ENCODE measurements at places on chromosomes 2 and 18.
A peak's percentile ranks its signal among the peaks of the same experiment; 100 is the strongest.

DNA sequence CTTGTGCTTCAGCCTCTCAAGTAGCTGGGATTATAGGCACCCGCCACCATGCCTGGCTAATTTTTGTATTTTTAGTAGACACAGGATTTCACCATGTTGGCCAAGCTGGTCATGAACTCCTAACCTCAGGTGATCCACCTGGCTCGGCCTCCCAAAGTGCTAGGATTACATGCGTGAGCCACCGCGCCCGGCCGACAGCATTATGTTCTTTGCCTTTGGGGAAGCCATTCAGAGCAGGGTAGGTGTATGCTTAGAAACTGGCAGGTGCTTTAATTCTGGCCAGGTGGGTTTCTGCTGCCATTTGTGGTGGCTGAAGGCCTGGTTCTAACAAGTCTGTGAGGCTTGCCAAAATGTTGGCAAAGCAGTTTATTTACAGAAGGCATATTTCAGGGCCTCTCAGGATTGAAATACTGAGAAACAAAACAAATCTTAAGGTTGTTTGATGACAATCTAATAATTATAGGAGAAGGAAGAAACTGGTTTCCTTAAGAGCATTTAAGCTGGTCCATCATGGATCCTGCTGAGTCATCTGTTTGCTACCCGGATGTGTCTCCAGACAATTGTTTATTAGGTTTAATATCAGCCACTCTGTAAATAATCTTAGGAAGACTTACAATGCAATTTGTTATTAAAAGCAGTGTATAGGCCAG is 16.0 kb downstream of the SLC20A1 start:
- DNase-seq: no peak

DNA sequence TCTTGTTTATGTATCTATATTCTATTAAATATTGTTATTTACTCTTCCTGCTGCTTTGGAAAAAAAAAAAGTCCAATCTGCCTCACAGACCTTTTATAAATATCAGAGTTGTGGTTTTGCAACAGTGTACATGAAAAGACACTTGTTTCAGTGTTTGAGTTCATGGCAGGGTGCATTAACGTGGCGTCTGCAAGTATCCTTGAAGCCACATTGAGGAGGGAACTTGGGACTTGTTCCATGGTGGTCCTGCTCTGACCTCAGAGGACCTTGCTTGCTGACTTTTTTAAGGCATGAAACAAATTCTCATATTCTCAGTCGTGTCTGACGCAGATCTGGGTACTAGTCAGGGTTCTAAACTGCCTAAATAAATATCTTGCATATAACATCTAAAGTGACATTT is 55.1 kb downstream of the CRIM1 start:
- no peak for DNase-seq

GRCh38 chr2:32960647-32961403 is 14.1 kb downstream of the LTBP1 start:
- DNase-seq: no peak

DNA sequence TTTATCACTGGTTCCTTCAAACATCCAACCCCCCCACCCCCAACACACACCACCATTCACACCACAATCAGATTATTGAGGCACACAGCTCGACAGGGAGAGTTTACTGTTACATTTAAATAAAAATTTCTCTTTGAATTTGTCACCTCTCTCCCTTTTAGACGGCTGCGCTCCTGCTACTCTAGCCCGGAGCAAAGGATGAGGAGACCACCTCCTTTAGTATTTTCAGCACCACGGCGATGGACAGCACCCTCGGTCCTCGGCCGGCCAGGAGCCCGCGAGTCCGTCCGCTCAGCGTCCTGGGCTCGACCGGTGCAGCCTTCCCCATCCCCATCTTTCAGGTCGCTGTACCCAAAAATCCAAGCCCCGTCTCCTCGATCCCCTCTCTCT is 892 bp downstream of the CELF4 start:
- peak; percentile 48 for DNase-seq

GRCh38 chr2:224722250-224722649 is 6.1 kb upstream of the CCDC195 start:
- DNase-seq: no peak

GRCh38 chr18:21163647-21164547 is 52.3 kb upstream of the ROCK1 start:
- no peak for DNase-seq

GRCh38 chr18:22557168-22557941 is 139.6 kb upstream of the CTAGE1 start:
- no peak for DNase-seq

GRCh38 chr2:212537726-212538304 is 787 bp downstream of the ERBB4 start:
- DNase-seq: no peak

- no peak for DNase-seq
These were observed 25.9 kb downstream of the MROH2A start for GRCh38 chr2:233803994-233804393.

- no peak for DNase-seq
These were observed 31.3 kb upstream of the SNED1 start for GRCh38 chr2:240966906-240967680.

GRCh38 chr2:51722311-51722710 is 690.4 kb upstream of the NRXN1 start:
- no peak for DNase-seq

- no peak for DNase-seq
These were observed 28.2 kb upstream of the STAT4 start for GRCh38 chr2:191178806-191179514.

DNA sequence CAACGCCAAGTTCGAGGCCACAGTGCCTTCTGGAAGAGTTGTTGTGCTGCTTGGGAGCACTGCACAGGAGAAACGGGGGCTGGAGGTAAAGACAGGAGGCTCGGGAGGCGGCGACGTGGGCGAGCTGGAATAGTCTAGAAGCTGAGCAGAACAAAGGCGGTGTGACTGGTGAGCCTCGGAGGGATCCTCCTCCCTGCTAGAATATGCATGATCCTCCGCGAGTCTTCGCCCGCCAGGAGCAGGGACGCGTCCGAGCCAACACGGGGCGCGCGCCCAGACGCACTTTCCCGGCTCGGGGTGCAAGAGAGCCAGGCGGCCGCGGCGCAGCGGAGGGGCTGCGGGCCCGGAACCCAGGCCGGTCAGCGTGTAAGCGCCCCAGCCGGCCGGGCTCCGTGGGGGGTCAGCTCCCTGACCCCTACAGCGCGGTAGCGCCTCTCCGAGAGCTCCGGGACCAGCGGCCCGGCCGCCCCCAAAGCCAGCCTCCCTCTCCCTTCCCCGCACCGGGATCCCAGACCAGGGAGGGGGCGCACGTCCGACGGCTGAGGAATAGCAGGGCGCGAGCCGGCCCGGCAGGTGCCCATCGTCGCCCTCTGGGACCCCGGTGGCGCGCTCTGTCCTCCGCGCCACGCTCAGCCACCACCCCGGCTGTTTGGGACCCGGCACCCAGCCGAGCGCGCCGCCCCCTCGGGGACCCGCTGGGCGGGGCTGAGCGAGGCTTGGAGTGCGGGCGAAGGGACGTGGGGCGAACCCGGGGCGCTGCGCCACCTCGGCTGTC is 62.5 kb downstream of the GNAL start:
- DNase-seq: no peak

DNA sequence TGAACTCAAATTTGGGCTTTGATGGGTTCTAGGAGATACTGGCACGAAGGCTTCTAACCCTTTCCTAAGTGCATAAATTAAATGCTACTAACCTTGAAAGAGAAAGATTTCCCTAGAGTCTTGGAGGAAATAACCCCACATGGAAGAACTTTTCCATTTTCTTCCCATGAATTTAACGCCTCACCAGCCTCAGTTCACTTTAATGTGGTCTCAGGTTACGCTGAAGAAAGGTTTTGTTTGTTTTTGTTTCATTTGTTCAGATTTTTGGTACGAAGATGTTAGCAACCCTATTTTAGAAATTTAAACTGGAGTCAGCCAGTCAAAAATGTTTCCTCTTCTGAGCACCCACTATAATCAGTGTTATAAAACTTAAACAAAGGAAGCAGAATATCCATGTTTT is 30.7 kb downstream of the METTL4 start:
- no peak for DNase-seq

- no peak for DNase-seq
These were observed 1620.9 kb upstream of the NXPH2 start for GRCh38 chr2:140401056-140401455.

DNA sequence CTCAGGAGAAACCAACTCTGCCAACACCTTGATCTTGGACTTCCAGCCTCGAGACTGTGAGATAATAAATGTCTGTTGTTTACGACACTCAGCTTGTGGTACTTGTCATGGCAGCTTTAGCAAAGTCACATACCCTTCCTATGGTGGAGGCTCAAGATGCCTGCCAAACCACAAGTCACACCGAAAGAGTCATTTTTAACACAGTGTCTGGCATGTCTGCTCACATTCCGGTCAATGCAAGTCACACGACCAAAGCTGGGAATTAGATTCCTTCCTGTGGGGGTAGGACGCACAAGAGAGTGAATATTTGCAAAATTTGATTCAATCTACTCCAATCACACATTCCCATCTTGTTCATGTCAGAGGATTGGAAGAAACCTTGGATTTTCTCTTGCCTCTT is 24.6 kb downstream of the KCNE4 start:
- DNase-seq: no peak

GRCh38 chr2:70796262-70796661 is 5.8 kb upstream of the FIGLA start:
- DNase-seq: no peak

- DNase-seq: no peak
These were observed 24.9 kb downstream of the OLA1 start for GRCh38 chr2:174223388-174223787.

GRCh38 chr2:168851674-168852320 is 38.4 kb downstream of the SPC25 start:
- DNase-seq: peak; percentile 37

DNA sequence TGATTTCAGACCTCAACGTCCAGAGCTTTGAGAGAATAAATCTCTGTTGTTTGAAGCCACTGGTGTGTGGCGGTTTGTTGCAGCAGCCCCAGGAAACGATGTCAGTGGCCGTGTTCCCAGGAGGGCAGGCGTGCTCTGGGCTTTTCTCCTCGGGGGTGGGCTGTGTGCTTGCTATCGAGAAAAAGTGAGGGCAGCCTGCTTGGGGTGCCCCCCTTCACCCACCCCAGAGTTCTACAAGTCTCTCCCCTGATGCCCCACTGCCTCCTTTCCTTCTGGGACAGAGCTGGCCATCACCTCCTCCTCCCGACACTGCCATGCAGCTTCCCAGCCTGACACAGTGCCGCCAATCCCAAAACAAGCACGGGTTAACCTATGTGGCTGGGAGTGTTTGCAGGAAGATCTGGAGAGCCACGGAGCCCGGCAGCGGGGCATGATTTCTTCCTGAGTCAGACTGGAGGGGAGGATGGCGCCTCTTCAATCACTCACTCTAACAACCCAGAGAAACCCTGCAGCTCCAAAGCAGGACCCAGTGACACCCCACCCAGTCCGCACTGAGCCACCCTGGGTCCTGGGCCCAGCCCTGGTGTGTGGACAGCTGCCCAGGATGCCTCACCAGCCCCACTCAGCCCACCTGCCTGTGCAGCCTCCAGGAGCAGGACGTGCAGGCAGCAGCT is 213.7 kb upstream of the RAB6C start:
- DNase-seq: no peak

DNA sequence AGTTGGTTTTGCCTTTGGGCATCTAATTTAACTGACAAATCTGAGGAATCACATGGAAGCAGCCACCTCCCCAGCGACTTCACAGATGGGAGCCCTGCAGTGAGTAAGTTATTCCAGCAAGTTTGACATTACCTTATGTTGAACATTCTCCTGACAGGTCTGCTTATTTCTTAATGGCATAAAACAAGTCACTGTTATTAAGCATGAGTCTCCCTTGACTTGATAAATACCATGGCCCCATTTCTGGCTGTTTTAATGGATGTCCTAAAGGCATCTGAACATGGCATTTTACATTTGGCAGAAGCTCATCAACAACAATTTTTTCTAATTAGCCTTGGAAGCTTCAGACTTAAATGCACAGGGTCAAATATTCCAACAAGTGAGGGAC is 92.6 kb upstream of the CREB1 start:
- DNase-seq: no peak

DNA sequence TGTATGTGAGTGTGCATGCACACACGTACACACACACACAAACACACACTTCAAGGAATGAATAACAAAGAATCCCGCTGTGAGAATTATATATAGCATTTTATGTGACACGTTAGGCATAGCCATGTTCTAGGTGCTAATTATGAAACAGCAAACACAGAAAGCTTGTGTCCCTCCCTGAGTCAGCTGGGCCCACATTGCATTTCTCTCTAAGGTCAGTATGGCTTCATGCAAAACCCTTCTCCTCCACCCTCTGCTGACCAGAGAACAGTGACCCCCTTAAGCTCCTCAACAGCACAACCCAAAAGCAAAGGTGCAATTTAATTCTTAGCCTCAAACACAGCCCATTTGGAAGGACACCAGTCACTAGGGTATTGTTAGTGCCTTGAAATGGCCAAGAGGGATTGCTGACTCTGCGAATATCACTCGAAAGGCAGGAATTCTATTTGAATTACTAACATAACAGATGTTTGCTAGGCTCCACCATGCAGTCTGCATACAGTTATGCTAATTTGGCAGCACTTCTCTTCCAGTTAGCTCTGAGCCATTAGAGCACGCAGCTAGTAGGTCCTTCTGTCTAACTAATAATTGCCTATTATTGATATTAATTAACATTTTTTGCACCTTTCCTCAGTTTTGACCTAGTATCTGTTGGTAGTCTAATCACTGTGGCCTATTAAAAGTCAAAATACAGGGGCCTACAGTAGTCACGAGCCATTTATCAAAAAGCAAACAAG is 149.0 kb downstream of the LNPK start:
- DNase-seq: no peak

DNA sequence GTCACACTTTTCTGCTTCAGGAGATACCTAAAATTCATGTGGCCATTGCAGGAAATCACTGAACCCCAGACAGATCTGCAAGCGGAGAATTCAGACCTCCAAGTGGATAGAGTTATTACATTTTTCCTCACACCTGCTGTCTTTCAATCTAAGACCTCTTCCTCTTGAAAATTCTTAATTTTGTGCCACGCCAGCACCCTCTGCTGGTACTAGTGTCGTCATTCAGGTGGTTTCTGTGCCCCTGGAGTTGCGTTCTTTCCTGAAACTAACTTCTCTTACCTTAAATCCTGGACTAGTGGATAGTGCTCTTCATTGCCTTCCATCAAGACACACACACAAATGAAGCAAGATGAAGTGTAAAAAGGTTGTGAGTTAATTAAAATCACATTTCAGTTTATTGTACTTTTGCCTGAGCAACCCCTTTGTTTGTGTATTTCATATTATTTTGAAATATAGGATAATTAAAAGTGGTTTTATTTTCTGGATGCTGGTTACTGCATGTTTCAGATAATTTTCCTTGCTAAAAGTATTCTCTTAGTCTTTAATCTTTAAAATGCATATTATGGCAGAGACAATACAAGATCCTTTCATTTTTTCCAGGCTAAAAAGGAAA is 1.6 kb upstream of the DNER start:
- DNase-seq: no peak

GRCh38 chr2:42618972-42619371 is 50.5 kb downstream of the MTA3 start:
- no peak for DNase-seq

DNA sequence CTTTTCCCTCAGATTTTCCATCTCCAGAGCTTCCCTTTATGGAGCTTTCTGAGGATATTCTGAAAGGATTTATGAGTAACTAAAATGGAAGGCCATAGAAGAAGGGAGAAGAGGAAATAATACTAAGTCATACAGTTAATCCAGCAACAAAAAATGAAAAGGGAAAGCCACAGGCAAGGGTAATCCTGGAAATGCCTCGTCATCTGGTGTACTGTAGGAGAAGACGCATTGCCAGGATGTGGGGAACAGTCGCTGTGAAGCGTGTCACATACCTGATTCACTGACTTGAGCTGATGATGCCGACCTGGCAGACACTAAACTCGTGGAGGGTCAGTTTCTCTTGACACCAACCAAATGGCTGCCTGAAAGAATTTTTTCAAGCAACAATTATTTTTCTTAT is 34.7 kb upstream of the ALPP start:
- DNase-seq: no peak

Data from ovary (tissue), 10 donors.